ENCODE measurements at places on chromosomes 6 and 20.

DNA sequence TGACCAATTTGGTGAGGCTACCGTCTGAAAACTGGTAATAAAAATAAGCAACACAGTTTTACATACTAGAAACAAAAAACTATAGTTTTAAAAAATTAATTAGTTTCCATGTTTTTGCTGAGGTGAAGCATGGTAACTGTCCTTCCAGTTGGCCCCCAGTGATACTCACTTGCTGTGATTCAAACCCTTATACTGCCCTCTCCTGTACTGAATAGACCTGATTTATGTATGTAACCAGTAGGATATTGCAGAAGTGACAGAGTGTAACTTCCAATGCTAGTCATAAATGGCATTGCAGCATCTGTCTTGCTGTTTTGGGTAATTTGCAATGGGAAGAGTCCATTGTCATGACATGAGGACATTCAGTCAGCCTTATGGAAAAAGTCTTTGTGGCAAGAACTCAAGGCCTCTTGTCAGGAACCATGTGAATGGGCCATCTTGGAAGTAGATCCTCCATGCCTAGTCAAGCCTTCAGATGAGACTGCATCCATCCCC is 8.9 kb upstream of the CHD6 start:
- H3K4me3 ChIP-seq: no peak overlapping the region
- no peaks in the 10 kb centered on the region for H3K36me3 ChIP-seq
- H3K27ac ChIP-seq: no peak overlapping the region
- DNase-seq: no peak
- peaks cover 2% of the 10 kb centered on the region for H3K4me1 ChIP-seq
- H3K27me3 ChIP-seq: no peaks in the 10 kb centered on the region

GRCh38 chr20:23926944-23927872 is 47.7 kb upstream of the CST5 start:
- no peak overlapping the region for H3K4me3 ChIP-seq
- no peak for DNase-seq
- no peak overlapping the region for H3K27ac ChIP-seq
- H3K4me1 ChIP-seq: no peaks in the 10 kb centered on the region
- H3K27me3 ChIP-seq: no peaks in the 10 kb centered on the region

- no peaks in the 10 kb centered on the region for H3K36me3 ChIP-seq
- no peak for DNase-seq
- no peak overlapping the region for H3K27ac ChIP-seq
- peaks cover 10% of the 10 kb centered on the region for H3K4me1 ChIP-seq
- H3K27me3 ChIP-seq: peaks cover 4% of the 10 kb centered on the region
Measured at GRCh38 chr6:156662025-156662445, 115.1 kb upstream of the ARID1B start.

- DNase-seq: no peak
- H3K4me1 ChIP-seq: no peaks in the 10 kb centered on the region
- no peak overlapping the region for H3K27ac ChIP-seq
Measured at GRCh38 chr6:139303185-139303584, 11.4 kb upstream of the TXLNB start.

GRCh38 chr6:69719602-69720193 is 77.1 kb downstream of the LMBRD1 start:
- H3K27ac ChIP-seq: no peak overlapping the region
- no peak for DNase-seq
- no peaks in the 10 kb centered on the region for H3K4me1 ChIP-seq
- H3K27me3 ChIP-seq: no peaks in the 10 kb centered on the region
- peaks cover 8% of the 10 kb centered on the region for H3K36me3 ChIP-seq

DNA sequence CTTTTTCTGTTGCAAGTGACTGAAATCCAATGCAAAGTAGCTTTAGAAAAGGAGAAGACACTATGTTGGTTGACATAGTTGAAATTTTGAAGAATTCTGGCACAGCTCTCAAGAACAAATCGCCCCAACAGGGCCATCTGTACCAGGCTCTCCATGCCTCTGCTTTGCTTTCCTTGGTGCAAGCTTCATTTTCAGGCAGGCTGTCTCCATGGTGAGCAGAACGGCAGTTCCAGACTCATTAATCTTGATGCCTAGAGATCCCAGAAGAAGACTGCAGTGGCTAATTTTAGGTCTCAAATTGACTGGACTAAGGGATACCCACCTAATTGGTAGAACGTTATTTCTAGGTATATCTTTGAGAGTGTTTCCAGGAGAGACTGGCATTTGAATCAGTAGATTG is 950.7 kb upstream of the FLRT3 start:
- no peak for DNase-seq
- no peaks in the 10 kb centered on the region for H3K4me1 ChIP-seq
- no peak overlapping the region for H3K4me3 ChIP-seq
- H3K27ac ChIP-seq: no peak overlapping the region

- peak; percentile 64 for DNase-seq
- H3K27me3 ChIP-seq: no peaks in the 10 kb centered on the region
- no peak overlapping the region for H3K27ac ChIP-seq
- no peaks in the 10 kb centered on the region for H3K4me1 ChIP-seq
- H3K4me3 ChIP-seq: no peak overlapping the region
Measured at GRCh38 chr6:74075323-74075722, 379.3 kb downstream of the CD109 start.

GRCh38 chr6:84882768-84883766 is 118.7 kb upstream of the TBX18 start:
- H3K4me3 ChIP-seq: no peak overlapping the region
- no peaks in the 10 kb centered on the region for H3K4me1 ChIP-seq
- H3K36me3 ChIP-seq: no peaks in the 10 kb centered on the region
- H3K27me3 ChIP-seq: no peaks in the 10 kb centered on the region

GRCh38 chr6:155974359-155974758 is 518.7 kb upstream of the NOX3 start:
- H3K4me1 ChIP-seq: no peaks in the 10 kb centered on the region
- H3K27me3 ChIP-seq: no peaks in the 10 kb centered on the region
- no peak for DNase-seq
